ENCODE measurements at places on chromosomes 11 and 22.
A peak's percentile ranks its signal among the peaks of the same experiment; 100 is the strongest.

DNA sequence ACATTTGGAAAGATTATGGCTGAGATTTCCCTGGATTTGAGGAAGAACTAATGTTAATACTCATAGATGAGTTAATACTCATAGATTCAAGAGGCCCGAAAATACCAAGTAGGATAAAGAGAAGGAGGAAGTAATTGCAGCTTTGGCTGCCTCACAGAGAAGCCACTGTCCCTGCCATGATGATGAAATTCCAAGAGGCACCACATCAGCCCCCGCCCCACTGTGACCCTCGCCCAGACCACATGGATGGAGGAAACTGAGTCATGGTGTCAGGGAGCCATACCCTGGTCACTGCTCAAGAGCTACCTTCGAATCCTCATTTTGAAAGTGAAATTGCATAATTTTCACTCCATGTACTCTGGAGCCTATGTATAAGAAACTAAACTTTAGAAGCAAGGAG, 92.9 kb upstream of the SLC22A12 start:
- no peak for DNase-seq

DNA sequence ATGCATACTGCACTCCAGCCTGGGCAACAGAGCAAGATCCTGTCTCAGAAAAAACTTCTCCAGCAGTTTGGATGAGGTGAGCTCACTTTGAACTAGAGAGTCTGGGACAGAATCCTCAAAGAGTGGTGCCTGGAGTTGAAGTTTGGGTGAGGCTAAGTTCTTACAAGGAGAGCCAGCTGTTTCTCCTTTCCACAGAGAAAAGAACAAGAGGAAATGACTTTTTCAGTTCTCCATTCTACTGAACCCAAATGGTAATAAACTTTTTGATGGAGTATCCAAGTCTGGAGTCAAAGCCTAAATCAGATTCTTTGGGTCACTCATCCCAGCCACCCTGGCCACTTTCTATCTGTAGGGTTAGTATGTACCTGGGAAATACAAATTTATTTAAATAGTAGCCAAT, 102.7 kb downstream of the TRAF6 start:
- DNase-seq: no peak

- no peak for DNase-seq
These were observed 14.2 kb downstream of the DTX4 start for GRCh38 chr11:59186130-59186594.

DNA sequence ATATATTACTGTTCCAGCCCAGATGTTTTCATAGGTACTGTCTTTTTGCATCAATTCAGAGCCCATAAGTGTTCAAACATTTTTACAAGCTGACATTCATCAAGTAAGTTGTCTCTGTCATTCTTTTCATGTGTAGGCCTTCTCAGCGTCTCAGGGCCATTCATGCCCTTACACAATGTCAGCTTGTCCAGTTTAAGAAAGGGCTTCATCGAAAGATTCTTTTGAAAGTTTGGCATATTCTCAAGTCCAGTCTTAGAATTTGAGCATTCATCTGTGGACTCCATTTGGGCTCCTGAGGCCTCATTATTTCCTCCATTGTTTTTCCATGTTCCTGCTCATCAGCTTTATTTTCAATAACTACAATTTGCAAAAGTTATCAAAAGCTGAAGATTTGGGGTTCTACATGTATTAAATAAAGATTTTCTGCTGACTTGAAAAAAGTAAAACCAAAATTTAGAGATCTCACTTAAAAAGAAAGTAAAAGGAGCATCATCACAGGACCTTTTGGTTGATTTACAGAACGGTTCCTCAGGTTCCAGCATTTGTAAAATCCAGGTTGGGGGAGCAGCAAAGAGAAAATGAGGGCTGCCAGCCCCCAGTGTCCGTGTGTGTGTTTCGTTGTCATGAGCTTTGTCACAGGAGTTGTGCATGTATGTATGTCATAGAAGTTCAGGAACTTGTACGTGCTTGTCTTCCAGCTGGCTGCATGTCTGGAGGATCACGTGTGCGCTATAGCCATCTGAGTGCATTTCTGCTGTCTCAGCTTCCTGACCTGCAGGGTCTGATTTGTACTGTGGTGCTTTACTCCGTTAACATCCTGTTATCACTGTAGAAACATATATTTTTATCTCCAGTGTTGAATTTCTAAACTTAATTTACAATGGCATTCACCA, 15.6 kb downstream of the MOV10L1 start:
- no peak for DNase-seq

DNA sequence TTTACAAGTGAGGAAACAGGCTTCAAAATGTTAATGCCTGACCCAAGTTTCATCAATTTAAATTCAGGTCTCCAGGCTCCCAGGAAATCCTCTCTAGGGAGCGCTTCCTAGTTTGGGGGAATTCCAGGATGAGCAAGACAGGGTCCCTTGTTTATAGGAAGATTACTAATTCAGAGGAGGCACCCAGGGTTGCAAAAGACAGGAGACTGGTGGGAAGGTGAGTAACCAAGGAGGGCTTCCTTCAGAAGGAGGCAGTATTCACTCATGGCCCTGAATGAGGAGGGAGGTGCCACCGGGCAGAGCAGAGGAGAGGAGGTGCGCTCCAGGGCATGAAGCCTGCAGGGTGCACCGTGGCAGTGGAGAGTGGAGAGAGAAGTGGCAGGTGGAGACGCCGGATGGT, 1.6 kb downstream of the TMEM132A start:
- DNase-seq: no peak

DNA sequence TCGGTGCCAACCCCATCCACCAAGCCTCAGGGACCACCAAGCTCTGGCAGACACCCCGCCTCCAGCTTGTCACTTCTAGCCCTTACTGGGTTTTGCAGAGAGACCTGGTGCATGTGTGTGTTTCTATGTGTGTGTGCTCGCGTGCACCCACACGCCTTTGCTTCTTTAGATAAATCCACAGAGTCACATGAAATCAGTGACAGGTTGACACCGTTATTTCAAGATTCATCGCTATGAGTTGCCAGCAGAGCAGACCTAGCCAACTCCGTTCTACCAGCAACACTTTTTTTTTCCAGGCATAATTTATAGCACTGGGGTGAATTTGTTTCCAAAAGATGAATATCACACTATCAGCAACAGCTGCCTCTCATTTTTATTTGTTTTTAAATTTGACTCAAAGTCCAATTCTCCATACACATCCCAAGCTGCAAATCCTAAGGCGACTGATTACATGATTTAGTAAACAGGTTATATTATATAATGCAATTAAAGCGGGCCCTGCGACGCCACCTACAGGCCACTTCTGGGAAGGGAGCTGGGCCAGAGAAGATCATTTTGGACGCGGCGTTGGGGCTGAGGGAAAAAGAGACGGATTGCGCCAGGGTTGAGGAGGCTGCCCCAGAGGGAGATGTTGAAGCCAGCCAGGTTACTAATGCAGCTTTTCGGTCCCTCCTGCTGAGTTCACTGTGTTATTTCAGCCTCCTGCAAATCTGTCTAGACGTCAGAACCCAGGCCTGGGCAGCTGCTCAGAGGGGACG, 150.5 kb downstream of the FEZ1 start:
- DNase-seq: peak; percentile 17

DNA sequence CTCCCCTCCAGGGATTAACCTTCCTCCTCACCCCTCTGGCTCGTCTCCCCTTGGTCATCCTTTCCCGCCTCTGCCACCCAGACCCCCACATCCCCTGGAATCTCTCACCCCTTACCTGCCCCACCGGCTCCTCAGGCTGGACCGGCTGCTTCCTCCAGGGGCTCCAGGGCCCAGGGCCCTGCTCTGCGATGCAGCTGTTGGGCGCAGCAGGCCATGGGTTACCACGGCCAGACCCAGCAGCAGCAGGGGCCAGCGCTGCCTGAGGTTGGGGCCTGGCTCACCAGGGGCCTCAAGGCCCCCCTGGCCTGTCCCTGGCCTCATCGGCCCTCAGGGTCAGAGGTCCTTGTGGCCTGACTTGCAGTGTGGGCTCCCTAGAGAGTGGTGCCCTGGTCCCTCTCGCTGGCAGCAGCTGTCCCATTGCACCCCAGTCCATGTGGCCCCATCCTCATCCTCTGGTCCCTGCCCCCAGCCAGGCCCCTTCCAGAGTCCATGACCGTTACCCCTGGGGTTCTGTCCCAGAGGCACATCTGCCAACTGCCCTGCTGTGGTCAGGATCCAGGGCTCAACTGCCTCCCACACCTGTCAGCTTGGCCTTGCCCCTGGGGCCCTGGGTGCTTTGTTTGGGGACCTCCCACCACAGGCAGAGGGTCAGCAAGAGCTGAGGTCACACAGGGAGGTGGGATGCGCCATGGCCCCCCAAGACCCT, at the start of gene IGLL1:
Gene IGLL1, minus strand, starts transcription at position 421 of the 706 bp plus-strand sequence. Its CDS starts 100 bp downstream, at position 321.
- DNase-seq: no peak

DNA sequence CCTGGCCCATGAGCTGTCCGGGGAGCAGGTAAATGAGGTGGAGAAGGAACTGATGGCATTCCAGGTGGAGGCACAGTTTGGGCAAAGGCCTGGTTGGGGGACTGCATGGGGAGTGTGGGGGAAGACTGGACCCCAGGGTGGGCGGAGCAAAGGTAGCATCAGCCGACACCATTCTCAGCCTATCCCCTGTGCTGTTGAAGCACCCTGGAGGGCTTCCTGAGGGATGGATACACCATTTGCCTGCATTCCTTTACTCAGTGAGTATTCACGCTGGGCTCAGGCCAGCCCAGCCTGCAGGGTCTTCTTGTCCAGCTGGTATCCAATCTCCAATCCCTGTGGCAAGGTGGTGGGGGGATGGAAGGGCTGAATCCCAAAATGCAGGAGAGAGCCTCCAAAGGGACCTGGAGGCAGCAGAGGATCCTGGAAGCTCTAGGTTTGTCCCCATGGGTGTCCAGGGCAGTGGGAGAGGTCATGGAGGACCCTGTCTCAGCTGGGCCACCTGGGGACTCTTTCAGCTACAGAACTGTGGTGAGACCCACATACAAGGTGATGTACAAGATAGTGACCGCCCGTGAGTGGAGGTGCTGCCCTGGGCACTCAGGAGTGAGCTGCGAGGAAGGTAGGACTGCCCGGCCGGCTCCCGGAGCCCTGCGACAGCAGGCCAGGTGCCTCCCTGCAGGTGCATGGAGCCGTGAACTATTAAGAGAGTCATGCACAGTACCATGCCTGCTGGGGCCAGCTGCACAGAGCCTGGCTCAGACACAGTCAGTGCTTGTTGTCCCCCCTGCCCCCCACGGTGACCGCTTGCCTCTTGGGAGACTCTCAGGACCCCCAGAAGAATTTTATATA, 9.5 kb downstream of the EMID1 start:
- DNase-seq: no peak

DNA sequence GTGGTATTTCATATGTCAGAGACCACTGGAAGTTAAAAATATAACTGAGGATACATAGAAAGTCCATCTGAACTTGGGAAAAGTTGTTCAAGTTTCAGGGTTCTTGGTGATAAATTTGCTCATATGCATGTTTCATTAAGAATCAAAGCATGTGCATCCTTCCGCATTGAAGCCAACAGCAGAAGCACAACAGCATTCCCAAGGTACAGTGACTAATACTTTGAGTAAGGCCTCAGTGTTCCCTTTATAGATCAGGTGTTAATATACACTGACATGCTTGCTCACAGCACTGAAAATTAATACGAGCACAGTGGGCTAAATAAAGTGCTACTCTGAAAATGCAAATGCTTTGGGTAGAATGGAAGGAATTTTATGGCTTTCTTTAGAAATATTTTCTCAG, 691.1 kb downstream of the METTL15 start:
- no peak for DNase-seq

- no peak for DNase-seq
These were observed 81.1 kb upstream of the EIF3D start for GRCh38 chr22:36610056-36610455.

DNA sequence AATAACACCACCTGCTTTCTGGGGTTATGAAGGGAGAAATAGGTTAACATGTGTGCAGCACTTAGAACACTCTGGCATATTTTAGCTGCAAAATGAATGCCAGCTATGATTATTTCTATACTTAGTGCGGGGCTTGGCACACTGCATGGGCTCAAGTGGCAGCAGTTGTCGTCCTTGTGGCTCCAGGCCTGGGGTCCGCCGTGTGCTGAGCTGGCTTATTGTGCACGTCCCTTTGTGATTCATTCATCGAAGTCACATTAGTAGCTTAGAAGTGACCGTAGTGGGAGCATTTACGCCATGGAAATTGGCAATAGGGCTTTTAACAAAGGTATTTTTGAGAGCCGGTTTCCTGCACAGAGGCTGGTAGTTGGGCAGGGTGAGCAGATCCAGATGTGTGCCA, 4.2 kb downstream of the RASD2 start:
- no peak for DNase-seq

GRCh38 chr11:36311926-36312595, 16.0 kb downstream of the PRR5L start:
- peak; percentile 10 for DNase-seq

GRCh38 chr11:1509626-1510255, 23.2 kb upstream of the MOB2 start:
- no peak for DNase-seq

DNA sequence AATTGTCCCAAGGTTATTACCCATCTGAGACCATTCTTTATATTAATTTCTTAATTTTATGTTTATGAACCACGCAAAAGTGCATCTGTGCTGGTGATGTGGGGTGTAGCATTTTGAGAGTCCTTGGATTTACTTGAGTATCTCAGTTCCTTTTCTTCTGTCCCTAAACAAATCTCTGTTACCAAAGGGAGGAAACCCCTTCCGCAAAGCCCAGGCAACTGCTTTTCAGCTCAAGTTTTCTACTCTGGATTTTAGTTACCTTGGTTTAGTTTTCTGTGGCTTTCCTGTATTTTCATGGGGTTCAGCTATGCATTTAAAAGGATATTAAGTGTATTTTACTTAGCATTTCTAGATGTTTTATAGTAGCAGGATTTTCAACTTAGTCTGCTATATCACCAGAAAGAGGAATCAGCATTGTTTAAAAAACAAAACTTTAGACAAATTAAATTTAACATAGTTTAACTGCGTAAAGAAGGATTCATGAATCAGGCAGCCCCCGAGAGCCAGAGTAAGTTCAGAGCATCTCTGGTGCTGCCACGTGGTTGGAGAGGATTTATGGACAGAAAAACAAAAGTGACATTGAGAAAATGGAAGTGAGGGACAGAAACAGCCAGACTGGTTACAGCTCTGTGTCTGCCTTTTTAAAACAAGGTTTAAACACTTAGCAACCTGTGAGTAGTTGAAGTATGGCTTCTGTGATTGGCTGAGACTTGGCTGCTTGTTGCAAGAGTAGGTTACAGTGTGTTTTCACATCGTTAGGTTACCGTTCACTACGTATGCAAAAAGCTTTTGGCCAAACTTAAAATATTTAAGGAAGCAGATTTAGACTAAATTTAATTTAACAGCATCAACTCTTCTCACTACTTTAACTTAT, 9.6 kb downstream of the ADM start:
- no peak for DNase-seq

GRCh38 chr22:21626073-21626734, 3.6 kb downstream of the YDJC start:
- no peak for DNase-seq

DNA sequence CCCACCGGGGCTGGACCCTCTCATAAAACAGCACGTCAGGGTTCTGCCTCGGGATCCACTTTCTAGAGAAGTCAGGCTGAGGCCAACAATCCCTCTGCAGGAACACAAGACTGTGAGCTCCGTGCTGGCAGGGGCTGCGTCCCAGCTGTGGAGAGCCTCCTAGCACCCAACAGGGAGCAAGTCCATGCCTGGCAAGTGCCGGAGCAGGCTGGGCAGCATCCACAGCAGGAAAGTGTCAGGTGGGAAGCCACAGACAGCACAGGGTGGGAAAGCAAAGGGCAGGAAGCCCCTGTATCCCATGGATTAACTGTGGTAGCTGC, 682.3 kb downstream of the TBC1D22A start:
- no peak for DNase-seq
